Activated CD8-positive, alpha-beta memory T cell treated with anti-CD3 and anti-CD28 coated beads for 1 hour (primary cell): ENCODE measurements at places on chromosomes 3 and 15.
A peak's percentile ranks its signal among the peaks of the same experiment; 100 is the strongest.

GRCh38 chr3:49841126-49841696 is 15.2 kb downstream of the TRAIP start:
- no peak for DNase-seq

GRCh38 chr3:79018671-79019136 is 749.1 kb downstream of the ROBO1 start:
- DNase-seq: no peak

DNA sequence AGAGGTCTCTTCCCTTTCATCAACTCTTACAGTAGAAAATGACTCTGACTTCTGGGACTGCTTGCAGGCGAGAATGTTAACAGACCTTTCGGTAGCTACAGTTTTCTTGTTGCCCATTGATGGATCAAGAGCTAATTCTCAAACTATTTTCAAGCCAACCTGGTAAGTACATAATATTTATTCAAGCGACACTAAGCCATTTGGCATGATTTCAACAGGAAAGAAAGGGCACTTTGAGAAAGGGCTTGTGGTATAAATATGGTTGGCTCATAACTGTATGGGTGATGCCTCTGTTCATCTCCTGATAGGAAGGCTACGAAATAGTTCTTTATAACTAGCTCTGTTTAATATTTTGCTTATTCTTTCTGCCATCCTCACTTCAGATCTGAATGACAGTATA is 196.2 kb upstream of the CNTN4 start:
- DNase-seq: no peak

- no peak for DNase-seq
These were observed 1.8 kb downstream of the TM4SF1 start for GRCh38 chr3:149375501-149376196.

GRCh38 chr3:46928282-46928681 is 48.3 kb downstream of the CCDC12 start:
- no peak for DNase-seq

GRCh38 chr3:142029791-142030190 is 119.6 kb downstream of the TFDP2 start:
- DNase-seq: no peak

- DNase-seq: no peak
These were observed 64.6 kb upstream of the P2RY1 start for GRCh38 chr3:152770296-152770695.

DNA sequence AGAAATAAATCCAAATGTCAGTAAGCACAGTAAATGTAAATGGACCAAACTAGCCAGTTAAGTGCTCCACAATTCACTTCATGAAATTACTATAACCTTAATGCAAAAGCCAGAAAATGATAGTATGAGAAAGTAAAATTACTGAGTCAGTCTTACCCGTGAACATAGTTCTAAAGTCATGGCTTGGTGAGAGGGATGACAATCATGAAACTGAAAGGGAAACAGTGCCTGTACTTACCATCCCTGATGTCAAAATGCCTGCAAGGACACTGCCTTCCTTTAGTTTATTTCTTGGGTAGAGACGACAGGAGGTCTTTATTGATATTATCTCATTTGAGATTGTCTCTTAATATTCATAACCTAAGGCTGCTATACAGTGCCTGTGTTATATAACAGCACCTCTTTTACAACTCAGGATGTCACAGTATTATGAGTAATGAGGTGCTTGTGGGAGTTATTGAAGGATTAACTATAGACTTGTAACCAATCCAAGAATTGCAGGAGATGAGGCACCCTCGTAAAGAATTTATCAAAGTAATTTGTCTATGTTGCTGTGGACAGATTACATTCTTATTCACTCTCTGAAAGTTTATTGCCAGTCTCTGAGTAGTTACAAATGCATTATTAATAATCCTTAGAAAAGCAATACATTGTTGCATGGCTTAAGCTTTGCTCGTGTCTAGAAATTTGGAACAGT is 142.9 kb upstream of the BFSP2 start:
- DNase-seq: no peak

- DNase-seq: no peak
These were observed 938 bp downstream of the DZIP3 start for GRCh38 chr3:108590460-108590859.

- no peak for DNase-seq
These were observed 277.2 kb upstream of the BCHE start for GRCh38 chr3:166114448-166114847.

DNA sequence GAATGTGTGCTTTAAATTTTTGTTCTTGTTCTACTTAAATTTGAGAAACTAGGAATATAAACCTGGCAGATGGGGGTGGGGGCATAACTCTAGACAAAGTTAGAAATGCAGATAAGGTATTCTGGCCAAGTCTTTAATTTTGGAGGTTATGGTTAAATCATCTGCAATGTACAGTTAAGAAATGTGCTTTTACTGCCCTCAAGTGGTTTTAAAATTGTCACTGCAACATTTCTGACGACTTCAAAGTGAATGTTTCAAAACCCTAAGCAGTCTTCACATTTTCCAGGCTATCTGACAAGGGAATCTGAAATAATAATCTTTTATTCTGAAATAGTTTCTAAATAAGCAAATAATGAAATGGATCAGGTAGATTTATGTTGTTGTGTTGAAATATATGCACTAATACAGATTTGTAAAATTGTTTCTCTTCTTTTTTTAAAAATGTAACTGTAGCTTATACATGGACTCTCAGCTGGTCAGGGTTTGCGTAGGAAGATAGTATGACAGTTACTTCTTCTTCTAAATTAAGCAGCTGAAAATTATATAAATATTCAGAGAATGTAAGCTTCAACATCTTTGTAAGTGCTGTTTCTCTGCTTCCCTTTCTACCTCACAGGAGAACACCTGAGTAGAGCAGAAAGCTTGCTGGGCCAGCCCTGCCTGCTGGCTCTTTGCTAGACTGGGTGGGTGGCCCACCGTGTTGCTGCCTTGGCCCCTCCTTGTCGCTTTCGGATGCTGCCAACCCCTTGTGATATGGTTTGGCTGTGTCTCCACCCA is 45.0 kb downstream of the SUCNR1 start:
- DNase-seq: no peak

GRCh38 chr15:61831505-61831921 is 228.7 kb downstream of the VPS13C start:
- no peak for DNase-seq

DNA sequence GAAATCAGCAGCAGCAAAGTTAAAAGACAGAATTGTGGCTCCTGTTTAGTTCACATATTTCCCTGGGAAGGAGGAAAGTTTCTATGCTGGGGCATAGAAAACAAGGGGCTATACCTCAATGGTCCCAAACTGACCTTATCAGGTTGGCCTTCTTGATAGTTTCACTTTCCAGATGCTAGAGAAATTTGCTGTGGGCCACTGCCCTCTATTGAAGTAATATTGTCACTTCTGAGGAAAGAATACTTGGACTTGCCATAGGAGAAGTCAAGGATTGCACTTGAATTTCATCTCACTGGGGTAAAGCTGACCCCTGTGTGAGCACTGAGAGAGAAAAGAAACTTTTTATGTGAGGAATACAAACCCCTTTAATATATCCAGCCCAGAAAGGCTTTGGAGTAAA is 49.3 kb upstream of the XCR1 start:
- no peak for DNase-seq

DNA sequence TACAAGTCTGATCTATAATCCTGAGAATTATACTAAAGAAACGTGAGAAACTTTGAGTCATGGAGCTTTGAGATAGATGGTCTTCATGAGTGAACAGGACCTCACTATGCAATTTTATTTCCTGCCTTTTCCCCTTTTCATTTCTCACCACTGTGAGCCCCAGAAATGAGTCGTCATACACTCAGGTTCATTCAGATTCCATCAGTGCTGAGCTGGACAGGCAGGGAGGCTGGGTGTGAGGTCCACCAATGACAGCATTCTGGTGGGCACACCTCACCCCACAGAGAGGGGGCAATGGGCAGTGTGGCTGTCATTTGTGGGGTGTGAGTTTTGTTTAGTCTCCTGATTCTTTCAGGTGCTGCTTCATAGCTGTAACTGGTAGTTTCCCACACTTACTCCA is 16.9 kb downstream of the TIGIT start:
- DNase-seq: no peak

GRCh38 chr3:32257641-32258438 is 19.4 kb downstream of the CMTM8 start:
- no peak for DNase-seq

GRCh38 chr3:177330779-177331178 is 133.5 kb upstream of the TBL1XR1 start:
- DNase-seq: no peak

DNA sequence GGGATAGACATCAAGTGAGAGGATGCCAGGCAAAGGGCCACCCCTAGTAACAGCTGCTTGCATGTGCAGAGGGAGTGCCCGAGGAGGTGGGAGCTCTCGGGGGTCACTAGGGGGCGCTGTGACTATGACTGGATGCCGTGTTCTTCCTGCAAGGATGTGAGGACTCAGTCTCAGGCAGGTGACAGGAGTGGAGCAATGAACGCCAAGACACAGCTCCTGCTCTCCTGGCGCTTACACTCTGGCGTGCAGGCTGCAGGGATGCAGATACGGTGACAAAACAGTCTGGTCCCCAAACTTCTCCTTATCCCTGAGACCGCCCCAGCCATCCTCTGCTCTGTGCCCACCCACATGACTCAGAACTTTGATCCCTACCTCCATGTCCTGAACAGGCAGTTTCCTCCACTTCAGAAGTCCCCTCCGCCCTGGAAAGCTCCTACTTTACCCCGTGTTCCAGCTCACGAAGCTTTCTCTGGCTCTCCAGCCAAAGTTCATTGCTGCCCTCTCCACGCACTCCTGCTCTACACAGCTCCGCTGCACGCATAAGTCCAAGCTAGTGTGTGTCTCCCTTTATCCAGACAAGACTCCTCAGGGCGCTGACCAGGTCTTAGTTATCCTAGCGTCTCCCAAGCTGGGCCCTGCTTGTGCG is 14.7 kb downstream of the RHOV start:
- peak; percentile 28 for DNase-seq

DNA sequence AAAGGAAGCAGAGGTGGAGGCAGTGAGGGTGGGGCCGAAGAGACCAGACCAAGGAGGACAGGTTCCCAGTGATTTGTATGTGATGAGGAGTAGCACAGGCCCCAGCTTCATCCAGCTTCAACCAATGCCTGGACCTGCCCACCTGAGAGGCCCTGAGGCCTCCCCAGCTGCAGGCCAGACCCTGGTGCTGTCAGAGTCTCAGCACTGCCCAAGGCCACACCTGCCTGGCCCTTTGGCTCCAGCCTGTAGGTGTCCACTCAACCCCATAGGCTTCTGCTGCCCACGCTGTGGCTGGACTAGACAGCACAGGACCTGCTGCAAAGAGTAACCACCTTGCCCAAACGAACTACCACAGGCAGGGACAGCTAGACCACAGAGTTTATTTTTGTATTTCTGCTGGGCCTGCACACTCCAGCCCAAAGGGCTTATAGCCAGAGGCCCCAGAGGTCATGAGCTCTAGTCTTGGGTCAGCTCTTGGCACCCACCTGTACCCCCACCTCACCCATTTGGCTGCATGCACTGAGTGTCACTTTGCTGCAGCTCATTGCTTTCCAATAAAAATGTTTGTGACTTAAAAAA is 81.9 kb upstream of the CDV3 start:
- DNase-seq: no peak

DNA sequence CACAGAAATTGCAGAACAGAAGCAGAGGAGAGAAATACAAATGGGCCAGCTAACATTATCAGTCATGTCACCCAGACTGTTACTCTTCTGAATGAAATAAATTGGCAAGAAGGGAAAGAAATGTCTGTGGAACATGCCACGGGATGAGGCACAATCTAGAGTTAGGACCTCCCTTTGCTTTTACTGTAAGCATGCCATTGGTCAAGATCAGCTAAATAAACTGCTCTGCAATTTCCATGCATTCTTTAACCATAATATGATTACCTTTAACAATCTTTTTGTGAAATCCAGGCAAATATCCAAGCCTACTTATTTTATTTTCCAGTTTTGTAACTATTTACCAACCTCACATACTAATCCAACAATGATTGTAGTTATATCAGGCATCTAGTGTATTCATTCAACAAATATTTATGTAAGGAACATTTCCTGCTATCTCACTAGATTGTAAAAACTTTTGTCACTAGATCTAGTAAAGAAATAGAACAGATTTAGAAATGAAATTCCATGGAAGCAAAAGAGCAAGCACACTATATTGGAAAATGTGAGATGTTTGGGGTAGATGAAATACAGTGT is 383.4 kb downstream of the MECOM start:
- DNase-seq: no peak

DNA sequence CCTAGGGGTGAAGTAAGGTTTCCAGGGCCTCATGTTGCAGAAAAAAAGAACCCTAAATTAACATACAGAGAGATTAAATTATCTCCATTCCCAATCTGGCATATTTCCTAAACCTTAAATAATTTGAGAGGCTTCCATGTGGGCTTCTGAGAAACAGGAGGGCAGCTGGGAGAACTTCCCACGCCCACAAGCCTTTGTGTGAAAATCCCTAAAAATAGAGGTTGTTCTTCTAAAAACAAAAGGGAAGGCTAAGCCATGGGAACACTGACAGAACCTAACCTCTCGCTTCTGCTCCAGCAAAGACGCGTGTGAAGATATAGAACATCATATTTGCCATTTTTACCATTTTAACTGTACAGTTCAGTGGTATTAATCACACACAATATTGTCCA is 812 bp upstream of the SLC12A8 start:
- no peak for DNase-seq

- no peak for DNase-seq
These were observed 226.8 kb upstream of the BHLHE40 start for GRCh38 chr3:4752201-4753072.

DNA sequence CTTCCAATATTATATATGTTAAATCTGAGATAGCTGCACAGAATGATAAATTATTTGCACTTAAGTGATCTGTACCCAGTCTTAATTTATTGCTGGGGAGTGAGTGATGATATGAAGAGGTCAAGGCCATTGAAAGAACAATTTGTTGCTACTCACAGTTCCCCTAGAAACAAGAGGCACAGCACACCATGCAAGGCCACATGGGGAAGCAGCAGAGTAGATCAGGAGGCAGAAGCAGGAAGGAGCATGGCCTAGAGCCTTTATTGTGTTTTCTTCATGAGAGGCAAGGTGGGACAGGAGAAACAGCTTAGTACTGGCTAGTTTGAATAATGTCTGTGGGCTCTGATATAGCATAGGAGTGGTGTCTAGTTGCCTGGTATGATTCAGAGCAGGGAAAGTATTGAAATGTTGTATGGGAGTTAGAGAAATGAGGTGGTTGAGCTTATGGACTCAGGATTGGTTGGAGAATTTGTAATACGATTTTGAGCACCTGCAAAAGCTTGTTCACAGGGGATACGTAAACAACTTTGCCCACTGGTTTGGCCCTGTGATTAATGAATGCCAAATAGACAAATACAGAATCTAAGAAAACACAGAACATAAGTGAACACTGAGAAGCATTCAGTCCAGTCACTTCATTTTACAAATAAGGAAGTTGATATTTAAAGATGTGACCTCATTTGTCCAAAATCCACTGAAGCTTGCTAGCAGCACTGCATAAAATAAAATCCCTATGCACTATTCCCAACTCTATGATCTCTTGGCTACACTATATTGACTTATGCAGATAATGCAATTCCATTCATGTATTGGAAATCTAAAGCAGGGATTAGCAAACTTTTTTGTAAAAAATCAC is 71.7 kb downstream of the TMCO5A start:
- no peak for DNase-seq
